ENCODE measurements at places on chromosomes 1 and 21.

GRCh38 chr1:221621683-221622082 lies 120.2 kb downstream of the DUSP10 start:
- no peak for DNase-seq

DNA sequence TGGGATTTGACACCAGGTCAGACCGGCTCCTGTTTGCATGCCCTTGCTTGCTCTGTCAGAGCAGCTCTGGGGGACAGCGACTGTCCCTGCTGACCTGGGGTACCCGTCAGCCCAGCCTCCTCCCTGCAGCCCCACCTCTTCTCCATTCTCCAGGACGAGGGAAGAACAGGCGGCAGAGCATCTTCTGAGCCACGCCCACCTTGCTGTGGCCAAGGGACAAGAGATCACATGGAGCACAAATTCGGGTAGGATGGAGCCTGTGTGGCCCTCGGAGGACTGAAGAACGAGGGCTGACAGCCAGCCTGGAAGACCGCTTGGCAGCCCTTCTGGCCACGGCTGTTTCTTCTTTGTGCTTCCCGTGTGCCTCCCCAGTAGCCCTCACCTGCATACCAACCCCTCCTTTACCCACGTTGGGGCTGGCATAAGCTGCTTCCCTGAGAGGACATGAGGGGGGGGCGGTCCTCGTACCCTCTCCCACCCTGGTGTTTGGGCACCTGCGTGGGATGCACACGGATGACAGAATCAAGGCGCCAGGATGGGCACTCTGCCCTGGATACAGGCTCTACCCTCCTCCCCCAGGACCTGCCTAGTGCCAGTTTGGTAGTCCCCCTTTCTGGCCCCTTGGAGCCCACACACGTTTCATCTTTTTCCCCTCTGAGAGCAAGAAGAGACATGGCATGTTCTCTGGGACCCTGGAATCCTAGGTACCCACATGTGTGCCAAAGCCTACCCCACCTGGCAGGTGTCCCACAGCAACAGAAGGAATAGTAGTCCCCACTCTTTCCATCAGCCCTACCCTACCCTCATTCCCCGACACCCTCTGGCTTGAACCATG lies 26.9 kb downstream of the CDK18 start:
- DNase-seq = no peak

DNA sequence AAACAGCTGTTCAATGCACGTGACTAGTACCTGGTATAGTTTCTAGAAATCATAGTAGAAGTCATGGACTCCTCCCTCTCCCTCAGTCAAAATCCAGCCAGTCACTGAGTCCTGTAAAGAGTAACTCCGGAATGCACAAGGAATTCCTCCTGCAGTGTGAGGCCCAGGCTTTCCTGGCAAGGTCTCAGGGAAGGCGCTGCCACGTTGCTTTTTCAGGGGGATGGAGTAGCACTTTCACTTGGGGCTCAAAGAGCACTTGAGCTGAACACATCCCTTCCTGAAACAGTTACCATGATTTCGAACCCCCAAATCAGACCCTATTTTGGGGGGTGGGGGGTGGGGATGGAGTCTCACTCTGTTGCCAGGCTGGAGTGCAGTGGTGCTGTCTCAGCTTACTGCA lies 26.4 kb upstream of the LRRC8D start:
- DNase-seq = no peak

DNA sequence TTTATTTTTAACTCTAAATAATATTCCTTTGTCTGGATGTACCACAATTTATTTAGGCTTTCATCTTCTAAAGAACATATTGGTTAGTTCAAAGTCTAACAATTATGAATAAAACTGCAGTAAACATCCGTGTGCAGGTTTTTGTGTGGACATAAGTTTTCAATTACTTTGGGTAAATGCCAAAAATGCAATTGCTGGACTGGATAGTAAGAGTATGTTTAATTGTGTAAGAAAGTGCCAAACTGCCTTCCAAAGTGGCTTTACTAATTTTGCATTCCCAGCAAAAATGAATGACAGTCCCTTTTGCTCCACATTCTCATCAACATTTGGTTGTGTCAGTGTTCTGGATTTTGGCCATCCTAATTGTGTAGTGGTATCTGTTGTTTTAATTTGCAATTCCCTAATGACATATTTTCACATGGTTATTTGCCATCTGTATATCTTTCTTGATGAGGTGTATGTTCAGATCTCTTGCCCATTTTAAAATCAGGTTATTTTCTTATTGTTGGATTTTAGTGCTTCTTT lies 113.8 kb downstream of the DPYD start:
- DNase-seq = no peak

- DNase-seq = no peak
Observed at GRCh38 chr21:34724857-34725195, 56.0 kb downstream of the CLIC6 start.

GRCh38 chr1:41461790-41462679 lies 22.4 kb downstream of the EDN2 start:
- no peak for DNase-seq

DNA sequence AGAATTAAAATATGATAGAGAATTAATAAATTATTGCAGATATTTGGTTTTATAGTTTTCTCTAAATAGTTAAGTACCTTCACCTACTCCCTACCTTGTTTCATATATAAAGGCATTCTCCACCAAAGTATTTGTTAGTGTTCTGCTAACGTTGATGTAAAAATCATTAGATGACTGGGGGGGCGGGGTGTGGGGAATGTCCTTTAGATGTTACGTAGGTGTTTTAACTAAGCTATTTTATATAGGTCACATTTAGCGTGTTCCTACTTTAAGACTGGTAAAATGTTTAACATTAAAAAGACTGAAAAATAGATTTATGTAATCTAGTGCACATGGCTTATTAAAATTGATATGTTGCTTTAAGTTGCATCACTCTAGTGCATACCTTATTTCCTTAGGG lies 48.6 kb downstream of the PTPRC start:
- DNase-seq = no peak

DNA sequence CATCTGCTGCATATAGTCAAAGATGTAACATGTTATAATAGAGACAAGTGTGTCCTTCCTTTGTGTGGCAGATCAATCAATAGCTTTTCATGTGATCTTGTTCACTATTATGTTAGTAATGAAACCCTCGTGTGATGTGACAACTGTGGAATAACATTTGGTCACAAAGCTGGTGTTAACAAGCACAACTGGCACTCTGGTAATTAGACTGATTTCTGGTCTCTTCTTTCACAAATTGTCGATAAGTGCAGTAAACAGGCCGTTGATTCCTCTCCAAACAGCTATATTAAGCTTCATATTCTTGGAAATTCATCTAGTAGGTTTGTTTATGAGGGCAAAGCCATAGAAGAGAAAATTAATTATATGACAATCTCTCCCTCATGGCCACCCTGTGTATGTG lies 616.7 kb upstream of the PTBP2 start:
- no peak for DNase-seq

DNA sequence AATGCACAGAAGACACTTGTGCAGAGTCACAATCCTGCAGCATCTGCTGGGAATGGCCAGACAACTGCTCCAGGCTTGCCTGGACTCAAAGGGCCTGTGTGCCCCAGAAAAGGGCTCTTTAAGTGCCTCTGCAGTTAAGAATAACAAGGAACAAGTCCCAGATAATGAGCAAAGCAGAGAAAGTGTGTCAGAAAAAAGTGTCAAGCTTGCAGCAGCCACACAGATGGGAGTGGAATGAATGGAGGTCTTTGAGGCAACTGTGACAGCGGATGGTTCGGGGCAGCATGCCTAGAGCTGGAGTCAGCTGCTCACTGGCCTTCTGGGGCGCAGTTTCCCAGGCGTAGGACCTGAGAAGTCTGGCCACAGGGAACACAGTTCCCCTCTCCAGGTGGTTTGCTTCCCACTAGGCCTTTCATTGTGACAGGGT lies 5.1 kb downstream of the PARP1 start:
- DNase-seq = no peak

DNA sequence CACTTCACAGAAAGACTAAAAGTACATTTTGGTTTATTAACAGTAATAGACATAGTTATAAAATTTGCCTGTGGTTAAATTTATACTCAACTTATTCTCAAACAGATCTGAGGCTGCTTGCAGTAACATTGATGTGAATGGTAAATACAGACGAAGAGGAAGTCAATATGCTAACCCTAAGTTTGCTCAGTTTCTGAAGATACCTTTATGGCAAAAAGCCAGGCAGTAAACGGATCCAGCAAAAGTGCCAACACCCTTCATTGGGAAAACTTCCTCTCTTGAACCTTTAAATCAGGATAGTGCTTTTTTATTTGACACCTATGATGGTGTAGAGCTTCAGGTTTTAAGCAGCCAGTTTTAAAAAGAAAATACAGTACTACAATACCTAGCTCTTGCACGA lies 16.6 kb upstream of the CCDC181 start:
- no peak for DNase-seq

GRCh38 chr1:238406098-238406860 lies 515.6 kb upstream of the ZP4 start:
- no peak for DNase-seq

- DNase-seq = no peak
Observed at GRCh38 chr1:117267232-117267774, 56.6 kb upstream of the VTCN1 start.

- DNase-seq = peak; percentile 21
Observed at GRCh38 chr1:206826394-206826793, 39.0 kb upstream of the IL20 start.

GRCh38 chr1:45586769-45587168 lies 2.9 kb downstream of the NASP start:
- DNase-seq = no peak

GRCh38 chr1:175794586-175794985 lies 51.2 kb upstream of the TNR start:
- no peak for DNase-seq

DNA sequence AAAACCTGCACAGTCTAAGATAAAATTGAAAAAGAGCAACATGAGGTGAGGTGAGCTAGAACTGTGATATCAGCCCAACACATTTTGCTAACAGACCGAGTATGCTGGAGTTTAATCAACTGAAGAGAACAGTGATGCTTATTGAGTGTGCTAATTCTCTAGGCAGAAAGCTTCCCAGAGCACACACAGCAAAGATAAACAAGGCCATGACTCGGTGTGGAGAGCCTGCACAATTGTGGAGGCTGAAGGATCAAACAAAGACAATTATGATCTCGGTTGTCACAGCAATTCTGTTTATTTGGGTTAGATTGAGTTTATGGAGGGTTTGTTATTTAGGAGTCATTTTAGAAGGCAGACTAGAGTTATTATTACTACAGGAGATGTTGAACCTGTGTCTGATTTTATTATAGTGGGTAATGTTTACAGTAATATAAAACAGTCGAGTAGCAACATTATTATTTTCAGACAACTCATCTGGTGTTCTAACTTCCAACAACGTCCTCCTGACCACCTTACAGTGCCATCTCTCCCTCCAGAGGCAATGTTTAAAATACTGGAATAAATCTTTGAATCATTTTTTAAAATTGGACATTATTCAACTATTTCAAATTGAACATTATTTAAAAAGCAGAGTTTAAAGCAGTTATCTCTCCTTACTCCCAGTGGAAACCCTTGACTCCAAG lies 40.2 kb downstream of the DPT start:
- no peak for DNase-seq

- DNase-seq = no peak
Observed at GRCh38 chr1:211738691-211739301, 63.4 kb upstream of the NEK2 start.

GRCh38 chr1:157776971-157777391 lies at the start of gene FCRL2:
TSS of gene FCRL2 (minus strand) at chr1:157777132. CDS start at chr1:157777073, 59 bp downstream.
- no peak for DNase-seq

GRCh38 chr1:2468041-2468472 lies 8.0 kb upstream of the PLCH2 start:
- DNase-seq = no peak
